Colonic mucosa (tissue), 4 donors: ENCODE measurements at places on chromosomes 11 and 22.
A peak's percentile ranks its signal among the peaks of the same experiment; 100 is the strongest.

GRCh38 chr11:3197878-3198528 lies 20.6 kb downstream of the MRGPRG start:
- DNase-seq, result no peak
- H3K27me3 ChIP-seq, result peaks cover 7% of the 10 kb centered on the region
- no peak overlapping the region for H3K27ac ChIP-seq
- H3K4me1 ChIP-seq, result no peaks in the 10 kb centered on the region
- no peaks in the 10 kb centered on the region for H3K36me3 ChIP-seq

DNA sequence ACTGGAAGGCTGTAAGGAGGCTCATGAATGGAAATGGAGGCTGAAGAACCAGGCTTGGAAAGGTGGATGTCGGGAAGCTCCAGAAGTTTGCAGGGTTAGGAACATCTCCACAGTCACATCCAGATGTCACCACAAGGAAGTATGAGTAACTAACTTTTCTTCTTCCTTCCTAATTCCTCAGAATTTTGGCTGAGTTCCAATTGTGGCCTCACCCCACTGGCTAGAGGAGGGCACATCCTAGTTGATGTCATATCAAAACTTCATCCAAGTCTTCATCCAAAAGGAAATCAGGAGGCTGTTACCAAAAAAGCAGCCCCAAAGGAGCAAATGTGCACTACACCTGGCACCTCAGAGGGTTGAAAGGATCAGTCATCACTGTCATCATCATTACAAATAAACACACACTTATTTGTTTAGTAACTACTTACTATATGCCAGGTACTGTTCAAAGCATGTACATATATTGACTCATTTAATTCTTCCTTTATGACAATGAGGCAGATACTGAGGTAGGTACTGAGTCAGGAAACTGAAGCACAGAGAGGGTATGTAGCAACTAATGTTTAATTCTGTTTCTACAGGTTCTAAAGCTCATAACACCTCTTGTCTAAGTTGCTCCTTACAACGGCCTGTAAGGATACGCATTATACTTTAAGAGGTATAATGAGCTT lies 7.3 kb upstream of the PTPN5 start:
- DNase-seq, result no peak
- H3K36me3 ChIP-seq, result no peaks in the 10 kb centered on the region
- no peak overlapping the region for H3K4me3 ChIP-seq
- no peaks in the 10 kb centered on the region for H3K27me3 ChIP-seq
- no peak overlapping the region for H3K27ac ChIP-seq

DNA sequence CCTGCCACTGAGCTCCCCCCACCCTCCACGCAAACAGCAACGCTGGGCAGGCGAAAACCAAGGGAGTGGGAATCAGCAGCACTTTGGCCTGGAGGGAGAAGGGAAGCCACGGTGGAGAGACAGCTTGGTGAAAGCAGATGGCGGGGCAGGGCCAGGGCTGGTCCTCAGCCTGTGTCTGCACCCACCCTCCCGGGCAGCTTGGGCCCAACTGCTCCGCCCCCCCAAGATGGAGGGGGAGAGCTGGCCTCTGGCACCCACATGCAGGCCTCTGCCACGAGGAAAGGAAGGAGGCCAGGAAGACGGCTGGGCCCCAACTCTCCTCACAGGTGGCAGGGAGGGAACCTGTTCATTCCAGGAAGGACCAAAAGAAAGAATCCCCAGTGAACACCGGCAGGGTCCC lies 17.8 kb downstream of the MAFF start:
- no peak for DNase-seq
- peak overlapping the region; percentile 73 for H3K27ac ChIP-seq
- no peak overlapping the region for H3K4me3 ChIP-seq
- H3K4me1 ChIP-seq, result peaks cover 16% of the 10 kb centered on the region

DNA sequence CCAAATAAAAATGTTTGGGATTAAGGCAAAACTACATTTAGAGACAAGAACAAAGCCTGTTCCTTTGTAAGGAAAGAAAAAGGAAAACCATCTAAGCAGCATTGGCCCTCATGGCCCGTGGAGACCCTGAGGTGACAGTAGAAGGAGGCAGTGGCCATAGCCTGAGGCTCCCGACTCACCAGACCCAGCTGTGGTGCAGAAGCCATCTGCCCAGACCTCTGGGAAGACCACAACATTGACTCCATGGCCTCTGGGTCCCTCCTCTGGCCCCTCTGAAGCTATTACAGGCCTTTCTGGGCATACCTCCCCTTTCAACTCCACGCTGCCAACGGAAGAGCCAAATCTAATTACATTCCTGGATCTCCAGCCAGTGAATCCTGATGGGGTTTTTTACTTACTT lies 6.4 kb downstream of the PRAME start:
- H3K36me3 ChIP-seq, result no peaks in the 10 kb centered on the region
- H3K27ac ChIP-seq, result no peak overlapping the region
- no peak for DNase-seq

GRCh38 chr11:116210663-116211062 lies 562.1 kb downstream of the BUD13 start:
- no peaks in the 10 kb centered on the region for H3K36me3 ChIP-seq
- H3K27ac ChIP-seq, result no peak overlapping the region
- H3K4me3 ChIP-seq, result no peak overlapping the region

DNA sequence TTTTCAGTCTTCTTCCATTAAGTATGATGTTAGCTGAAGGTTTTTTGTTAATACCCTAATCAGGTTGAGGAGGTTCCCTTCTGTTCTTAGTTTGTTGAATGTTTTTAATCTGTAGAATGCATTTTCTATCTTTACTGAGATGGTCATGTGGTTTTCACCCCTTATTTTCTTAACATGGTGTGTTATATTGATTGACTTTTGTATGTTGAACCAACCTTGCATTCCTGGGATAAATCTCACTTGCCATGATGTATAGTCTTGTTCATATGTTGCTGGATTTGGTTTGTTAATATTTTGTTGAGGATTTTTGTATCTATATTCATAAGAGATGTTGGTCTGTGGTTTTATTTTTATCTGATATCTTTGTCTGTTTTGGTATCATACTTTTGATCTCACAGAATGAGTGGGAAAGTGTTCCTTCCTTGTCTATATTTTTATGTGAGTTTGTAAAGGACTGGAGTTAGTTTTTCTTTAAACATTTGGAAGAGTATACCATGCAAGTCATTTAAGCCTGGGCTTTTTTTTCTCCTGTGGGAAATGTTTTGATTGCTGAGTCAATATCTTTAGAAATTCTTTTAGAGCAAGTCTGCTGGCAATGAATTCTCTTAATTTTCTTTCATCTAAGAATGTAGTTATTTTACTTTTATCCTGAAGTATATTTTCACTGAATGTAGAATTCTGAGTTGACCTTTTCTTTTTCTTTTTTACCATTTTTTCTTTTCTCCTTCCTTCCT lies 5.5 kb upstream of the P4HA3 start:
- no peak overlapping the region for H3K27ac ChIP-seq
- H3K4me1 ChIP-seq, result no peaks in the 10 kb centered on the region
- no peak overlapping the region for H3K4me3 ChIP-seq
- DNase-seq, result no peak
